ENCODE measurements at places on chromosomes 7 and 10.

- no peak for DNase-seq
Observed at GRCh38 chr7:122790132-122790531, 87.4 kb upstream of the RNF148 start.

DNA sequence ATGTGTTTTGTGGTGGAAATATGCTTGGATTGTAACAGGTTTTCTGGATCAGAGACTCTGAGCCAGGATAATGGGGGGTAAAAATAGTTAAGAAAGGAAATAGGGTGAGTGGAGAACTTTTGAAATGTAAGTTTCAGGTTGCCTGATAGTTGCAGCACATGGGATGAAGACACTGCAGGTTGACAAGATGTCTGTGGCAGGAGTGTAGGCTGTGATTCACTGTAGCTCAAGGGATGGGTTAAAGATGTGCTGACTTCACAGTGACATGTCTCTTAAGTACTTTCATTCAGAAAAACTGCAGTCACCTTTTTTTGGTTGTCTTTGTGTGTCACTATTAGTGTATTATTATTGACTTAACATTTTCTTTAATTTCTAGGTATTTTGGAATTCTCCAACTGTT lies 63.5 kb upstream of the SLC39A12 start:
- DNase-seq: no peak

- DNase-seq: no peak
Observed at GRCh38 chr7:70539617-70540016, 592.3 kb upstream of the GALNT17 start.

- DNase-seq: no peak
Observed at GRCh38 chr7:139828446-139828845, 618 bp upstream of the TBXAS1 start.

- DNase-seq: no peak
Observed at GRCh38 chr7:129332254-129333035, 101.8 kb upstream of the STRIP2 start.

DNA sequence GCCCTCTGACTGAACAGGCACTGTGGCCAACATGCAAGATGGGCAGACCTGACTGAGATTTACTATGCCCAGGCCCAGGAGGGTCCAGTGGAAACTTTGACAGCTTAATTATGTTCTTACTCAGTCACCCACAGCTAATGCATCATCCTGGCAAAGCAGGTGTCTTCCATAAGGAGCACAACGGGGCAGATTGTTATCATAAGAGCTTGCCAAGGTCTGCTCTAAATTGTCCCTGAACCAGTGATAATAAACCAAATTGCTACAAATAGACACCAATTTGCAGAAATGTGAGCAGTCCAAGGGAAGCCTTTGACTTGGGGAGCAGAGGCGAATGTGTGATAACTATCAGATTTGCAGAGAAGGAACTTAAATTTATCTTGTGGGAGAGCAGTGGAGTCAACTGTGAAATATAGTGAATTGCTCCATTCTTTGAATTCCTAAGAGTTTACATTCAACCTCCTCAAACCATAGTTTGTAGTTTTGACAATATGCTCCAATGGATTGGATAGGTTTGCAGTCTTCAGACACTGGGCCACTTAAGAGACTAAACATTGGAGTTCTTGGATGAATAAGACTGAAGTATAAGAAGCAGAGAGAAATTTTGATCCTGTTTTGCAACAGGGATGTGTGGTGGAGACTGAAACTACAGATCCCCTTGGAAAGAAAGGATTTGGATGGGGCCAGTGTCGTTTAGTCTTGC lies 494.7 kb downstream of the CCSER2 start:
- no peak for DNase-seq

GRCh38 chr7:36764929-36765328 lies 40.6 kb upstream of the AOAH start:
- no peak for DNase-seq

DNA sequence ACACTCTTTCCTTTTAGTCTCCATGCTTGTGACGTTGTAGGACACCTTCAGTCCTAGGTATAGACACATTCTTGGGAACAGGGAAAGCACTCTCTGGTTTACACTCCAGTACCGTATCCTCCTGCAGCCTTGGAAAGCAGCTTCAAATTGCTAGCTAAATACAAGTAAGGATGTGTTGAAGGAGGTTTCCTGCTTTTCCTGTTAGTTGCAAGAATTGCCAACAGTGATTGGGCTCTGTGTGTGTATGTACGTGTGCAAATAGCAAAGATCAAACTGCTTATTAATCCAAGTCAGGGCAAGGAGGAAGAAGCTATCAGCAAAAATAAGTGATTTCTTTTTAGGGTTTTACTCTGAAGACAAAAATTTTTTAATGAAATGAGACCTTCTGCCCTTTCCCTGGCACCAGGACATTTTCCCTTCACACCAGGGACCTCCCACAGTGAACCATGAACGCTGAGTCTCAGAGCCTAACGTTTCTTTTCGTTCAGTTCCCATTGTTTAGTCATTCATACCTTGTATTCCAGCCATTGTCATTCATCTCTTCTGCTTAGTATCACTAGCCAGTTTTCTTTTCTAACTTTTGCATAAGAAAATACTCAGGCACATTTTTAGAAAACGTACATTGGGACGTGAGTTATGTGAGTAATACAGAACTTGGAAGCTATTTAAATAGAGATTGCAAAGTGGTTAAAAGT lies 36.9 kb upstream of the AUTS2 start:
- no peak for DNase-seq

Measured in Right ventricle myocardium inferior (tissue), 1 donor.